ENCODE measurements at places on chromosomes 3 and 15. TPM values are rescaled to one million over a fixed set of nuclear protein-coding genes. Genes with fewer than 3 reads are reported as not detected.

The TERC gene
- 124 TPM for total RNA-seq

The CCDC50 gene
- 199 TPM for total RNA-seq

The GLDN gene
- total RNA-seq = 13.3 TPM

The SCG5 gene
- 16.7 TPM for total RNA-seq

The ATP2B2 gene
- total RNA-seq = not detected

The FANCD2OS gene
- not detected for total RNA-seq

The OPA1 gene
- total RNA-seq = 53.0 TPM

The FBXW12 gene
- total RNA-seq = 0.27 TPM

GRCh38 chr15:67783303-67783702 lies 42.0 kb upstream of the SKOR1 start:
- DNase-seq = no peak

GRCh38 chr15:92051716-92052115 lies 198.2 kb downstream of the SLCO3A1 start:
- DNase-seq = no peak

DNA sequence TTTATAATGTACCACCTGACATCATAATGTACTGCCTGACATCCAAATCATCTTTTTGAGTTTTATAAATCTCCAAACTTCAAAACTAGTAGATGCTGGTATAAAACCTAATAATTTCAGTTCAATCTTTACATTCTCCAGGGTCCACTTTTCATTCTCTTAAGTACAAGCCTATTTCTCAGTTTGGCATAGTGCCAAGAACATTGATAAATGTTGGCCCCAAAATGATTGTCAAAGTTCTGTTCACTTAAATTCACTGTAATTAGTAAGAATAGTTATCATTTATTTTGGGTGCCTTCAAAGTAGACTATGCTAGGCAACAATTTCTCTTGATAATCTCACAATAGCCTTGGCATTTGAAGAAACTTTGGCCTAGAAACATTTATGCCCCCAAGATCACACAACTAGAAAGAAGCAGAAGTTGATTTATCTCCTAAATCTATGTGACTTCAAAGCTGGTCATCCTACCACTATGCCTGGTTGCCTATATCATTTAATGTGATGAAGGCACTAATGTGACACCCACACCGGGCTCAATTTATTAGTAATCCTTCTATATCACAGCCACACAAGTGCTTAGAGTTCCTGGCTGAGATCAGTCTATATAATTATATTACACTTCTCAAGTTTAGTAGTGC lies 101.7 kb downstream of the ZNF609 start:
- no peak for DNase-seq

DNA sequence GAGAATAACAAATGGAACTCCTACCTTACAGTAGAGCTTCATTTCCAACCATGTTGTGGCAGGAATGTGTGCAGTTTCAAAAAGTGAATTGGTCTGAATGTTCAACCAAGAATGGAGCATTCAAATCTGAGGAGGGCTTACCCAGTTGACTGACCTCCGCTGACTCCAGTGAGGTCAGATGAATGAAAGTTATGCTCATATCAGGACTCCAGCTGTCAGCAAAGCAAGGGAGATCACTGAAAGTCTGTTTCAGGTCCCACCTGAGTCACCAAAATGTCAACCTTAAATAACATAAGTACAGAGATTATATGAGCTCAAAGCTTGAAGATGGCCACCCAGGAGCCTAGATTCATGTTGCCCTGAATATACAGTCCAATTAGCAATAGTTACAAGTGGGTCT lies 473.5 kb downstream of the RBMS3 start:
- no peak for DNase-seq

- peak; percentile 90 for DNase-seq
Observed at GRCh38 chr3:125916376-125916978, 52.5 kb upstream of the ROPN1B start.

DNA sequence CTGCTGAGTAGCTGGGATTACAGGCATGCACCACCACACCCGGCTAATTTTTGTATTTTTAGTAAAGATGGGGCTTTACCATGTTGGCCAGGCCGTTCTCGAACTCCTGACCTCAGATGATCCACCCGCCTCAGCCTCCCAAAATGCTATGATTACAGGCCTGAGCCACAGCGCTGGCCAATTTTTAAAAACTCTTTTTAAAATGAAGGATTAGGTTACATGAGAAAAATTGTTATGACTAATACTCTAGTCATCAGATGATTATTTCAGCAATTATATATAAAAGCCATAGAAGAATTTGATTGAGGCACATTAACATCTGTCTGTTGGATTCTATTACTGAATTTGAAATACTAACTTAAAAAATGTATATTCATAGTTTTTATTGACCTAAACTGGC lies 134.1 kb upstream of the MNS1 start:
- peak; percentile 45 for DNase-seq

GRCh38 chr15:24877174-24877573 lies 77.6 kb upstream of the SNRPN start:
- DNase-seq = no peak

- DNase-seq = no peak
Observed at GRCh38 chr3:64203969-64204908, 21.0 kb downstream of the PRICKLE2 start.

DNA sequence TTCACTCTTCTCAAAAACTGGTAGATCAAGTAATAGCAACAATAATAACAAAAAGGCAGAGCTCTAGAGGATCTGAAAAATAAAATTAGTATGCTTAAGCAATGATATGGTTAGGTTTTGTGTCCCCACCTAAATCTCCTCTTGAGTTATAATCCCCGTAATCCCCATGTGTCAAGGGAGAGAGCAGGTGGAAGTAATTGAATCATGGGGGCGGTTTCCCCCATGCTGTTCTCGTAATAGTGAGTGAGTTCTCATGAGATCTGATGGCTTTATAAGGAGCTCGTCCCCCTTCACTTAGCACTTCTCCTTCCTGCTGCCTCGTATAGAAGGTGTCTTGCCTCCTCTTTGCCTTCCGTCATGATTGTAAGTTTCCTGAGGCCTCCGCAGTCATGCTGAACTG lies 60.2 kb upstream of the ABHD2 start:
- no peak for DNase-seq

- DNase-seq = peak; percentile 22
Observed at GRCh38 chr3:192929146-192929545, 11.5 kb upstream of the MB21D2 start.

- peak; percentile 53 for DNase-seq
Observed at GRCh38 chr3:113051787-113052186, 61.0 kb downstream of the GTPBP8 start.

Measured in fibroblast of the aortic adventitia (primary cell).